Left ventricle myocardium inferior (tissue), 1 donor: ENCODE measurements at places on chromosomes 2 and 18. TPM values are rescaled to one million over a fixed set of nuclear protein-coding genes. Genes with fewer than 3 reads are reported as not detected.

Gene IL1F10
- not detected for total RNA-seq

Gene ZNF804A
- not detected for total RNA-seq

Gene ALLC
- not detected for total RNA-seq

Gene SAG
- total RNA-seq = not detected

Gene LRRC30
- not detected for total RNA-seq

Gene GRHL1
- 0.69 TPM for total RNA-seq

Gene FAP
- 0.71 TPM for total RNA-seq

Gene PARD3B
- total RNA-seq = 9.1 TPM

Gene AQP12B
- not detected for total RNA-seq

Gene PROC
- not detected for total RNA-seq

Gene RAMP1
- 168 TPM for total RNA-seq

Gene NDUFV2
- 455 TPM for total RNA-seq

Gene IL37
- not detected for total RNA-seq

Gene BCL2
- 7.3 TPM for total RNA-seq

Gene CAVIN2
- total RNA-seq = 93.9 TPM

Gene SNRNP200
- 54.8 TPM for total RNA-seq

Gene XRCC5
- 110 TPM for total RNA-seq

Gene SH2D6
- not detected for total RNA-seq

Gene SCRN3
- total RNA-seq = 47.6 TPM

Gene GAREM1
- 8.6 TPM for total RNA-seq

Gene GNLY
- 1.5 TPM for total RNA-seq

Gene TMEM17
- 2.2 TPM for total RNA-seq

Gene INHBB
- total RNA-seq = 3.2 TPM

Gene ABHD3
- total RNA-seq = 3.7 TPM

Gene GREB1
- 7.8 TPM for total RNA-seq

Gene C18orf63
- total RNA-seq = not detected

Gene LYPD6B
- not detected for total RNA-seq

Gene CHRNG
- not detected for total RNA-seq

Gene DLX1
- not detected for total RNA-seq

Gene OTOS
- total RNA-seq = not detected
